ENCODE measurements at places on chromosomes 7 and 10.

GRCh38 chr7:99095698-99096097 is 48.2 kb downstream of the SMURF1 start:
- no peak for DNase-seq

DNA sequence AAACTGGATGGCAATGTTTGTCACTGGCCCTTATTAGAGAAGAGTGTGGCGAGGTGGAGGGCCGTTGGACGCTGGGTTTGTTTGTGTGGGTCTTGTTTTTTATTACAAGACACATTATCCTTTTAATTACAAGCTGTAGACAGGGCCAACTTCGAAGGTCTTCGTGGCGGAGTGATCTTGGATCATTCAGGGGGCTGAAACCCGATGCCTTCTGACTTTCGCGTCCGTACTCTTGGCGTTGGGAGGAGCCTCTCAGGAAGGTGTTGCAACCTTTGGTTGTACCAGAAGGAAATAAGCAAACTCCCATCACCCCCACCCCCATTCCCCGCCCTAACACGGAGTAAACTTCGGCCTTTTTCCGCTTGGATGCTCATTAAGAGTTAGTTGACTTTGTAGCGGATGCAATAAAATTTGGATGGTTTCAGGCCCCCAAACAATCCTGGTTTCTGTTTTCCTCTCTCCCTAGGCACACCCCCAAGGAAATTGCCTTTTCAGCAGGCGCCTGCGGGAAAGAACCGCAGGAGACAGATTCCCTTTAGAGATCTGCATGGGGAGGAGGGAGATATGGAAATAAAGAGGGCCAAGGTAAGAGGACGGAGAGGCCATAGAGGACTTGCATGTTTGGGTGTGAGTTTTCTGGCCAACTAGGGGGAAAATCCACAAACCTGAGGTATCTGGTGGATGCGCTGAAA is 294.5 kb upstream of the NFE2L3 start:
- no peak for DNase-seq

DNA sequence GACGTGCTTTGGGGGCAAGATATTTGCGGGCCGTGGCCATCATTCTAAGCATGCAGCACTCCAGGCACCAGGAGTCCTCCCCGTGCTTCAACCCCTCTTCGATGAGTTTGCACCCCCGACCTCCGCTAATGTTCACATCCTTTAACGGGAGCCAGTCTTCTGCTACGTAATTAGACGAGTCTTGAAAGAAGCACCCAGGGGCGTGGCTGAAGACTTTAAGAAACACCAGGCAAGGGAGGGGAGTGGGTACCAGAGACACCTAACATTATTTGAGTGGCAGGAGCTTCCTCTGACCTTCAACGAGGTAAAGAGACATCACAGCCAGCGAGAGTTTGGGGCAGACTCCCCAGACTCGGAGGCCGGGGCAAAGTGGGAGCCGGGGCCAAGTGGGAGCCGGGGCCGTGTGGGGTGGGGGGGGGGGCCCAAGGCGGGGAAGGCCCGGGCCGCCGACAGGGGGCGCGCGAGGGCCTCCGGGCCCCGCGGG is 31.1 kb upstream of the TOMM7 start:
- DNase-seq: no peak

DNA sequence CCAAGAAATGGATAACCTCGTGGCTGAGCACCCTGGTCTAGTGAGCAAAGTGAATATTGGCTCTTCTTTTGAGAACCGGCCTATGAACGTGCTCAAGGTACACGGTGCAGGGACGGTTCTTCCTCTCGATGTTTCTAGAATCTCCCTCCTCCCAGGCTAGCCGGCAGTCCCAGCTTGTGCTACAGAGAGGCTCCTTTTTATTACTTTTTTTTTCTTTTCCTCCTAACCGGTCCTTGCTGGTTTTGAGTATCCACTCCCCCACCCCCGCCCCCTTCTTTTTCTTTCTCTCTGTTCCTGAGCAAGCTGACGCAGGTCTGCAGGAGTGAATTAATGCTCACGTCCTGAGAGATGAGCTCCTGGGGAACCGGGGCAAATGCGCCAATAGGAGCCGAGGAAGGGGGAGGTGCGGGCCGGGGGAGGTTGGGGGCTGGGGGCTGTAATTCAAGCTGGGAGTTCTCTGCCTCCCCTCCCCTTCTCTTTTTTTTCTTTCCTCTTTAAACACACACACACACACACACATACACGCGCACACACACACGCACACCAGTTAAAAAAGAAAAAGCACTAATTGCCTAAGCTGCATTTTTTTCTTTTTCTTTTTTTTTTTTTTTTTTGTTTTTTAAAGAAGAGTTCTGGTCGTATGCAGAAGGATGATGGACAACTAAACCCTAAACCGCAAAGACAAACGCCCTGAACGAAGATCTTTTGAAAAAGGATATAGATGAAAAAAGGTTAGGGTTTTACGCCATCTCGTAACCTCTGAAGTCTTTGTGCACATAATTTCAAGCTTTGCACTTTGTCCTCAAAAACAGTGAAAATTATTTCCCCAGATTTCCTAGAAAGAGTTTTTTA is 6.6 kb downstream of the CPA2 start:
- DNase-seq: peak; percentile 16

DNA sequence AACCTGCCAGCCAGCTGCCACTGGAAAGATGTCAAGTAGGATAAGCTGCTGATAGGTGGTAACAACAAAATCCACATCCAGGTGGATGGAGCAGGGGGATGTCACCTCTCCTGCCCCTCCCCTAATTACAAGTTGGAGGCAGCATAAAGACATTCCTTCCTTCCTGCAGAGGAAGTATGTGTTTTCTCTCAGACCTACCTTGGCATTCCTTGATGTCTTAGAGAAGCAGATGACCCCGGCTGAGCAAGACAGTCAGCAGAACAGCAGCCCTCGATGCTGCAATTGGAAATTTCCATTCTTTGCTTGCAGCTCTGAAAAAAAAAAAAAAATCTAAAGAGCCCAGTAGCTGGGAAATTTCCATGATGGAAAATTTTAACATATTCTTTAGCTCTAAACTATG is 137.5 kb upstream of the MKLN1 start:
- DNase-seq: no peak

DNA sequence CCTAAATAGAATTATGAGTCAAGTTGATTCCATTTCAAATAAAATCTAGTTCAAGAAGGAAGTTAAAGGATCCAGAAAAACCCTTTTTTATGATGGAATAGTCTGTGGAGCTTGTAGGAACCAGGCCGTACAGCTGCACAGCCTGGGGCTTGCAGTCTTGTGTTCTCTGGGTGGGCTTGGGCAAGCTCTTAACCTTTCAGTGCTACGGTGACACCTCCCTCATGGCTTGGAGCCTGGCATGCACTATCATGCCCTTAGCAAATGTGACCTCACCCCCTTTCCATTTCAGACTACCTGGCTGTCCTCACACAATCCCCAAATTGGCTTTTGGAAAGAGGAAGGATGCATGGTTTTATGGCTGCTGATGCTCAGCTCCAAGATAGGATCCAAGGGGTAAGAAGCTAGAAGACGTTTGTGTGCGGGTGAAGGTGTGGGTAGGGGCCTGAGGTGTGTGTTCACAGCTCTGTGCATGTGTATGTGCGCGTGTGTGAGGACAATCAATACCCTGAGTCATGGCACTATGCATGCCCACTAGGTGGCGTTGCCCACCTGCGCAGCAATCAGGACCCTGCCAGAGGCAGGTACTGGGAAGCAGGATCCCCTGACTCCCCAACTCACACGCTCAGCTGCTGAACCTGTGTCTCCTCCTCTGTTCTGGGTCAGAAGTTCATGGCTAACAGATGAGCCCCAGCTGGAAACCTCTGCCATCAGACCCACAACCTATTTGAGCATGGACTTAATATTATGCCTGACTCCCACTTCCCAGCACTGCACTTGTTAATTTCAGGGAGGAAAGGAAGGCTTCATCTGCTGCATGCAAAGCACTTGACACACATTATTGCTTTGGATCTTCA is 113.4 kb downstream of the PTPN20 start:
- peak; percentile 39 for DNase-seq

- peak; percentile 45 for DNase-seq
Measured at GRCh38 chr10:98403812-98404504, 11.0 kb downstream of the PYROXD2 start.
